Breast epithelium (tissue), 4 donors: ENCODE measurements at places on chromosomes 1 and 21. TPM values are rescaled to one million over a fixed set of nuclear protein-coding genes. Genes with fewer than 3 reads are reported as not detected.

- peaks cover 7% of the 10 kb centered on the region for H3K4me1 ChIP-seq
- H3K36me3 ChIP-seq: no peaks in the 10 kb centered on the region
- H3K27ac ChIP-seq: peak overlapping the region; percentile 36
- no peak for DNase-seq
- H3K4me3 ChIP-seq: no peak overlapping the region
- H3K27me3 ChIP-seq: no peaks in the 10 kb centered on the region
Measured at GRCh38 chr1:201295861-201296260, 12.6 kb downstream of the PKP1 start.

DNA sequence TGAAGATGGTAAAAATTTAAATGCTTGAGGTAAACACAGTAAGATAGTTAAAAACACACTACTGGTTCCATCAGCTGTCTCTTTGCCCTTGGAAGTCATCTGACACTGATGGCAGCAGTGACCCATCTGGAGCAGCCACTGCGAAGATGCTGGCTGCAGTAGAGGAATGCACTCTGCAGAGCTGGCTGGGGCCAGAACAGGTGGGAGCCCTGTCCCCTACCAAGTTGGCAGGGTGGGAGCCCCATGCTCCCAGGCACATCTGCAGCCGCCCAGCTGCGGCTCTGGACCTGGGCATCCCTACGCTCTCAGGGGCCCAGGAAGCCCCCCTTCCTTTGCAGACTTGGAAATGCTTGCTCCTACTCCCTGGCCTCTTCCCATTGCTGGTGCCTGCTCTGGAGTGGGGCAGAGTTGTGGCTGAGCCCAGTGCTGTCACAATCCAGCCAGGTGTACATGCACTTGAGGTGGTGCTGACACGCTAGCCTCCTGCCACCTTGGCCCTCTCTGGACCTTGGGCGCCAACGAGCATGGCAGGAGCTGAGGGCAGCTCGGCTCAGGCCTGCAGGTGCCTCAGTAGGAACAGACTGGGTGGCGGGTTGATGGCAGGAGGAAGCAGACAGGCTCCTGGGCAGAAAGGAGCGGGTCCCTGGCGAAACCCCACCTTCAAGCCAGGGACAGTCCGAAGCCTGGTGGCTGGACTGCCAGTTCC lies 227.0 kb downstream of the FGGY start:
- peaks cover 6% of the 10 kb centered on the region for H3K4me1 ChIP-seq
- H3K27ac ChIP-seq: no peak overlapping the region

DNA sequence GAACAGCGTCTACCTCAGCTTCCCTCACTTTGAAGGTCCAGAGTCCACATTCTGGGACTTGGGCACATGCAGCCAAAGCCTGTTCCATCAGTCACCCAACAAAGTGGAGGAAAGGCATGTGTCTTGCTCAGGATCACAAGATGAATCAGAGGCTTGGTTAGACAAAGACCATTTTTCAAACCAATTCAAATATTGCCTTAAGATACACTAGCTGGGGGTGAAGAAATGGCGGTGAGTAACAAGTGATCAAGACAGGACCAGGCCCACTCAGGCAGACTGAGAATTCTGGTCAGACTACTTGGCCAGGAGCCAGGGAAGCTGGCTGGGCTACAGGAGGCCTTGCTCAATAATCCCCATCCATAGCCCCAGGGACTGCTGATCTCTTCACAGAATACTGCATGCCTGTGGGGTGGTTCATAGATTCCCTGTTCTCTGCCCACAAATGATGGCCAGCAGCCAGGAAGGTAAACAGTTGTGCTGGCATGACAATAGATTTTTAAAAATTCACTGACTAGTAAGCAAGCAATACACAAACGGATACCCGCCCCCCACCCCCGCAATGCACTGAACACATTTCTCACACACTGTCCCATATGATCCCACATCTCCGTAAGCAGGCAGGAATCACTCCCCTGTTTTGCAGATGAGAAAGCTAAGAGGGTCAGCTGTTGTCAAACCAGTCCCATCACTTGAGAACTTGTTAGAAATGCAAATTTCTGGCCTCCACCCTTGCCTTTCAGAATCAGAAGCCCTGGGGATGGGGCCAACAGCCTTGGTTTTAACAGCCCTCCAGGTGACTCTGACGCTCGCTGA lies 27.2 kb downstream of the ERI3 start:
- peaks cover 17% of the 10 kb centered on the region for H3K4me1 ChIP-seq
- no peaks in the 10 kb centered on the region for H3K36me3 ChIP-seq
- no peaks in the 10 kb centered on the region for H3K27me3 ChIP-seq
- H3K4me3 ChIP-seq: no peak overlapping the region
- peak overlapping the region; percentile 81 for H3K27ac ChIP-seq
- peak; percentile 91 for DNase-seq

- no peaks in the 10 kb centered on the region for H3K27me3 ChIP-seq
- no peaks in the 10 kb centered on the region for H3K4me1 ChIP-seq
- no peak overlapping the region for H3K27ac ChIP-seq
- H3K4me3 ChIP-seq: no peak overlapping the region
- DNase-seq: no peak
Measured at GRCh38 chr1:104265163-104265562, 515.5 kb downstream of the AMY1C start.

Gene KIF17
- 1.8 TPM for total RNA-seq

Gene DNAJC28
- 2.0 TPM for total RNA-seq
